Spinal cord (tissue), 10 donors: ENCODE measurements at places on chromosomes 3 and 15. TPM values are rescaled to one million over a fixed set of nuclear protein-coding genes. Genes with fewer than 3 reads are reported as not detected.

The ARL13B gene
- total RNA-seq, result 15.3 TPM

The LRRC31 gene
- 0.50 TPM for total RNA-seq

The CLDN1 gene
- 9.9 TPM for total RNA-seq

The SLC22A14 gene
- total RNA-seq, result 0.28 TPM

The EAF2 gene
- total RNA-seq, result 18.5 TPM

The COL7A1 gene
- 8.4 TPM for total RNA-seq

The TRAIP gene
- total RNA-seq, result 5.9 TPM

The CD200R1 gene
- 3.3 TPM for total RNA-seq

The CAND2 gene
- 10.3 TPM for total RNA-seq

The CGNL1 gene
- 14.5 TPM for total RNA-seq

The CADPS gene
- 251 TPM for total RNA-seq

The RMDN3 gene
- total RNA-seq, result 18.1 TPM

The C3orf52 gene
- 2.7 TPM for total RNA-seq

The GOLGA6L7 gene
- not detected for total RNA-seq

The CPLX3 gene
- 0.20 TPM for total RNA-seq

The STX19 gene
- 0.20 TPM for total RNA-seq

The CNTN3 gene
- 24.1 TPM for total RNA-seq

The CORO2B gene
- total RNA-seq, result 15.9 TPM

The IL17RB gene
- total RNA-seq, result 12.1 TPM

The SCG3 gene
- 56.0 TPM for total RNA-seq

The STRIT1 gene
- total RNA-seq, result not detected

The INSYN1 gene
- total RNA-seq, result 24.2 TPM

The FGF12 gene
- 34.1 TPM for total RNA-seq

The ARGFX gene
- not detected for total RNA-seq

The CCDC9B gene
- total RNA-seq, result 3.0 TPM

The FAM81A gene
- total RNA-seq, result 19.4 TPM

The ZNF502 gene
- 9.8 TPM for total RNA-seq

The AADAC gene
- not detected for total RNA-seq

The IL17RD gene
- 17.3 TPM for total RNA-seq

The TYRO3 gene
- total RNA-seq, result 28.7 TPM

The IQCB1 gene
- 25.0 TPM for total RNA-seq

The RAD51 gene
- 3.7 TPM for total RNA-seq

The TRIM71 gene
- 1.7 TPM for total RNA-seq

The SNAP23 gene
- total RNA-seq, result 39.1 TPM

The CD200 gene
- 26.7 TPM for total RNA-seq

The P2RY13 gene
- 5.8 TPM for total RNA-seq

The C3orf22 gene
- total RNA-seq, result not detected

The IGF1R gene
- 21.8 TPM for total RNA-seq

The CTXN2 gene
- 2.0 TPM for total RNA-seq

The PPARG gene
- 3.9 TPM for total RNA-seq

The EPM2AIP1 gene
- total RNA-seq, result 39.0 TPM

The LXN gene
- total RNA-seq, result 25.5 TPM

The LRRC15 gene
- 0.10 TPM for total RNA-seq

The SEMA3G gene
- total RNA-seq, result 26.6 TPM

The HHLA2 gene
- 0.40 TPM for total RNA-seq

The PDZRN3 gene
- 83.6 TPM for total RNA-seq
